ENCODE measurements at places on chromosomes 4 and X.

DNA sequence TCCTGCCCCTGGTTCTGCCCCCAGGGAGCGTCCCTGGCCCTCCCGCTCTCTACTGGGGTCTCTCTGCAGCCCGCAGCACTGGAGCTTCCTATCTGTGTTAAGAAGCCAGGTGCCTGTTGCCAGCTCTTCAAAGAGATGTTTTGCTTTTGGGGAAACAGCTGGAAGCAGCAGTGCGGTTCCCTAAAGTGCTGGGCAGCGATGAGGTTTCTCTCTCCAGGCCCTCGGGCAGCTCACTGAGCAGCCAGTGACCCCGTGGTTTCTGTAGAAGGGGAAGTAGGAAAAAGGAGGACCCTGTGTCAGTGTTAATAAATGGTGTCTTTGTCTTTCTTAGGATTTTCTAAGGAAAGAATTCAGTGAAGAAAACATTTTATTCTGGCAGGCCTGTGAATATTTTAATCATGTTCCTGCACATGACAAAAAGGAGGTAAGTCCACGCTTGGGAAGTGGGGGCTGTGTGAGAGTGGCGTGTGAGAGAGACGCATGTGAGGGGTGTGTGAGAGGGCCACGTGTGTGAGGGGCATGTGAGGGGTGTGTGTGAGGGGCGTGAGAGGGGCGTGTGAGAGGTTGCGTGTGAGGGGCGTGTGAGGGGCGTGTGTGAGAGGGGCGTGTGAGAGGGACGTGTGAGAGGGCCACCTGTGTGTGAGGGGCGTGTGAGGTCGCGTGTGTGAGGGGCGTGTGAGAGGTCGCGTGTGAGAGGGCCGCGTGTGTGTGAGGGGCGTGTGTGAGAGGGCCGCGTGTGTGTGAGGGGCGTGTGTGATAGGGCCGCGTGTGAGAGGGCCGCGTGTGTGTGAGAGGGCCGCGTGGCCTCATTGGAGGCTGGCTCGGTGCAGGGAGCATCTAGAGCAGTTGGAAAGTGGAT lies 27.1 kb upstream of the HGFAC start:
- DNase-seq, result peak; percentile 61

DNA sequence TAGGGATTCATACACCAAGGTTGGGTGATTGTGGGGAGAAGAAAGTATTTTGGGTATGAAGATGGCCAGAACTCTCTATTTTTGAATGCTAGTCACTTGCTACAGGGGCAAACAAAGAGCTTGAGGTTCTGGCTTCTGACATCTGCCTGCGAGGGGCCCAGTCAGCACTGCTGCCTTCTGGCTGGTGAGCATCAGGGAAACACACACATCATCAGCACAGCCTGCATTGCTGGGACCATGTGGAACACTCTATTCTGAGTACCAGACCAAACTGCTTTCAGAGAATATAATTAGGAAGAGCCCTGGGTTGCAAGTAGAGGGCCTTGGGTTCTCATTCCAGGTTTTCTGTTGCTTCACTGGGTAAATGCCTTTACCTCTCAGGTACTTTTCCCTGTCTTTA lies 14.1 kb downstream of the TRPC5 start:
- DNase-seq, result no peak

GRCh38 chr4:176742211-176742610 lies 50.5 kb downstream of the VEGFC start:
- DNase-seq, result no peak

DNA sequence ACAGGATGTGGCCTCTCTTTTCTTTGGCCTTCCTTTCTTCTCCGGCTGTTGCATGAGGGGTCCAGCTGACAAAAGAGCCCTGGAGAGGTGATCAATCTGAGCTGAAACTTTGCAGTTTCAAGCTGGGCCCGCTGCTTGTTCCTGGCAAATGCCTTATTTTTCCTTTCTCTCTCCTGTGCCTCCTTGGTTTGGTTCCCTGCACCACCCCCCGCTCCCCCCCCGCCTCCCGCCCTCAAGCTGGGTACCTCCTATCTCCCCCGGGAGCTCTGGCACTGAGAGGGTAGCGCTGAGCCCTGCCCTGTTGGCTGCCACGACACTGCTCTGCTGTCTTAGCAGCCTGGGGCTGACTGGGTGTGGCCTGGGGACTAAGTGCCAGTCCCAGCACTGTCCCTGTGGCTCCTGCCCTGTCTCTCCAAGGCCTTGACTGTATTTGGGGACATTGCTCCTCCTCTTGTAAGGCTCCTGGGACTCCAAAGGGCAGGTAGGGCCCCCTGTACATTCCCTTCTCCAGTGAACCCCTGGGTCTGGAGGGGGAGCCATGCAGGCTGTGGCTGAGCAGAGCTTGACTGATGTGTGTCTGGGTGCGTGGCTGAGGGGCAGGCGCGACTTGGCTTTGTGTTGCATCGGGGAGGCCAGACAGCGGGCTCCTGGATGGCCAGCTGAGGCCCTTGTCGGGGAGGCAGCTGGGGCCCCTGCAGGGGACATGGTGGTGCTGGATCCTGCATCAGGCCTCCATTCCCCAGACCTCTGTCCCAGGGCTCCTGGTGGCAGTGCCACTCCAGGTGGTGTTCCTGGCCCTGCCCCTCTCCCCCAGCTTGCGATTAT lies 1.1 kb downstream of the PLXNA3 start:
- no peak for DNase-seq

DNA sequence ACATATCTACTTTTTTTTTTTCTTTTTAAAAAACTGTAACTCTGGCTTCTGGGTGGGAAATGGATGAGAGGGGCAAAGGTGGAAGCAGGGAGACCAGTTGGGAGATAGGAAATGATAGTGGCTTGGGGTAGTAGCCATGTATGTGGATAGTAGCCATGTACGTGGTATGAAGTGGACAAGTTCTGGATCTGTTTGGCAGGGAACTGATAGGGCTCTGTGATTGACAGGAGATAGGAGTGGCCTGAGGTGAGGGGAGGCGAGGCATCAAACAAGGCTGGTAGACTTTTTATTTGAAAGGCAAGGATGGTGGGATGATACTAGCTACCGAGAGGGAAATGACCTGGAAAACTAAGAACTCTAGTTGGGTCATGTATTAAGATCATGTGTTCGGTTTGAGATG lies 117.8 kb downstream of the AFF1 start:
- no peak for DNase-seq
